NAMALWA (cell line): ENCODE measurements at places on chromosomes 2 and 18.

DNA sequence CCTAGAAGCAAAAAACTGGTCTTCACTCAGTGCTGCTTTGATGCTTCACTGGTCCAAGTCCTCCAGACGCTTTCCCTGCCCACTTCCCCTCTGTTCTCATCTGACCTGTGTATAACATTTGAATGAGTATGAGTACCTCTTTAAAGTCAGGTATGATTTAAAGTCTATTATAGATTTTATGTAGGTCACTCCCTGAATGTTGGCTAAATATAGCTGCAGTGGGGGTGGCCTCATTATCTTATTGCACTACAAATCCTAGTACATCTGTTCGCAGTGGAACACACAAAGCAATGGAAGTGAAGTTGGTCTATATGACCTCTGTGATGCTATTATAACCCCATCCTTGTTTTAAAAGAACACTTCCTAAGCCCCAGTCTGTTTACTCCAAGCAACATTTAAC is 33.2 kb downstream of the ARHGEF33 start:
- no peak for DNase-seq

- no peak for DNase-seq
Observed at GRCh38 chr2:72098935-72099334, 48.7 kb downstream of the CYP26B1 start.

GRCh38 chr2:138730497-138731030 is 49.6 kb downstream of the NXPH2 start:
- DNase-seq = no peak

DNA sequence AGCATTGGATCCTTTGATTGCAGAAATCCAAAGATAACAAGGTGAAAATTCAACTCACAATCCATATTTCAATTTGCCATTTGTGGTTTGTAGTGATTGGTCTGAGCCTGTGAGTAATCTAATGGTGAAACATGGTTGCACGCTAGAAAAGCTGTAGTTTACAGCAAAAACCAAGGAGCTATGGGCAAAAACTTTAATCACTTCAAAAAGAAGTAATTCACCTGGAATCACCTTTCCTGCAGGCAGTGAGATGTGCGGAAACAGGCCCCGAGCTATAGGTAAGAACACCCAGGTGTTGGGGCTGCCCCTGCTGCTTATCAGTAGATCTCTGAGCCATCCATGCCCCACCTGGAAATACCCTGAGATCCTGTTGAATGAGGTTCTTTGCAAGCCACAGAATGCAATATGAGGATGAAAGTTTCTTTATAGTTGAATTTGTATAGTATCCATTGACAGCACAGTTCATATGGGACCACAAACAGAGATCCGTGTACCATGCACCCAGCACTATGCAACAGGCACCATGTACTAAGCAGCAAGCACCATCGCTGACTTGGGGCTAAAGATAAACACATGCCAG is 208.2 kb downstream of the SPP2 start:
- no peak for DNase-seq

DNA sequence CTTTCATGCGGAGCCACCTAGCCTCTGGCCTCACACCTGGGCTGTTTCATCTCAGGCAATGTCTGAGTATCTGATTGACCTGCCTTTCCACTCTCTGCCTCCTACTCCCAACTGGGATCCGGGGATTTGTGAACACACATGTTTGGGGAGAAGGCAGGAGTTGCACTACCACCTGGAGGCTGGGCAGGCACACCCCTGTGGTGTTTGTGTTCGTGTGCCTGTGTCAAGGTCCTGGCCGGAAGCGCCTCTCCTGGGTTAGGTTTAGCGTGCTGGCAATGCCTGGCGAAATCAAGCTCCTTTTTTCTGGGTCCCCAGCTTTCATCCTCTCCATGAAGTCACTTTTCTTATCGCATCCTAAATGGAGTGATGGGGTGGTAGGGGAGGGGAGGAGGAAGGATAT is 63.9 kb downstream of the GATA6 start:
- no peak for DNase-seq

DNA sequence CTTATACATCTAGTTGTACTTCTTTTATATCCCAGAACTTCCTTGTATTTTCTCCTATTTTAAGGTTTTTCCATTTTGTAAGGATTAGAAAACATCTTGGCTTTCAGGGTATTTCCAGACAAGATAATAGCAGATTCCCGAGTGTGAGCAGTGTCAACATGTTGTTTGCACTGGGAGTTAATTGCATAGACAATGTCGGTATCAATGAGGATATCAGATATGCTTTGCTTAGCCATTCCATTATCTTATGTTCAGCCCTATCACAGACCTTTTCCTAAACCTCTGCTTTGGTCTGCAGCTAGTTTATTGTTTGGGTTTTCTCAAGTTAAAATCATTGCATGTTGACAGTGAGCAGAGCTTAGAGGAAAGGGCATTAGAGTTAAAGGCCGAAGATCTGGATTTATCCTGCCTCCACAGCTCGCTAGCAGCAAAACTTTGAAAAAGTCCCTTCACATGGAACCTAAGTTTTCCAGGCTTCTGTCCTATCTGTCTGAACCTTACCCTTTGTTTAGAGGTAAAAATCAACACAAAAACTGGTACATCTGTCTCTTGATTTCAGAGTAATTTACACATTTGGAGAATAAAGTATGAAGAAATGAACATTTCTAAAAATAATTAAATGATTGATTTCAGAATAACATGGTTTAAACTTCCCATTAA is 355.4 kb downstream of the KIAA1328 start:
- no peak for DNase-seq

- no peak for DNase-seq
Observed at GRCh38 chr2:178344121-178344520, 106.9 kb downstream of the PRKRA start.

DNA sequence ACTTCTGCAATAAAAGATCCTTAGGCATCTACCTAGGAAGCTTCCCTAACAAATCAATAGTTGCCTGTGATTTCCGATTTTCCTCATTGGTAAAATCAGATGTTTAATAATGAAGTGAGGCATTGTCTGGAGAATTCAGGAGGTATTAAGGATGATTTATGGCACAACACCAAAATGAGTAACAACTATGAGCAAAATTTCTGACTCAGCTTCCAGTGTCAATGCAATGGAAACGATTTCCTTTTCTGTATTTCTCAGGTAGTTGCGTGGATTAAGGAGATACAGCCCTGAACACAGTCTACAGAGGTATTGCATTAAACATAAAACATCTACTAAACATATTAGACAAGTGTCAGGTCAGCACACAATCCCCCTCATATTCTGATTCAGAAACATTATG is 99.5 kb downstream of the EPB41L3 start:
- DNase-seq = no peak

- DNase-seq = no peak
Observed at GRCh38 chr2:70546376-70546775, 7.2 kb downstream of the TGFA start.

DNA sequence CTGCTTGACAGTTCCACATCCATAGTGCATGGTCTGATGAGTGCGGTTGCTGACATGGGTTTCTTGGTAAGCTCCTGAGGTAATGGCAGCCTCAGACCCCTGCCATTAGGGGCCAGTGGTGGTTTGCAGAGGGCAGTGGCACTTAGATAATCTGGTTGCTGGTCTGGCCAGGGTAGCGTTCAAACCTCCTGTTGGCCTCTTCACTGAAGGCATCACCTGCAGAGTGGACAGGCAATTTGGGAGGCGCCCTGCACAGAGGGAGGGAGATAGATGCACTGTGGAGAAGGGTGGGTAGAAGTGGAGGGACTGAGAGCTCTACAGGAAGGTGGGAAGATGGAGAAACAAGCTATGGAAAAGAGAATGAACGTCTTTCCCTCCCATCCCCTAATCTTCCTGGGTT is 3.7 kb downstream of the HTRA2 start:
- no peak for DNase-seq

DNA sequence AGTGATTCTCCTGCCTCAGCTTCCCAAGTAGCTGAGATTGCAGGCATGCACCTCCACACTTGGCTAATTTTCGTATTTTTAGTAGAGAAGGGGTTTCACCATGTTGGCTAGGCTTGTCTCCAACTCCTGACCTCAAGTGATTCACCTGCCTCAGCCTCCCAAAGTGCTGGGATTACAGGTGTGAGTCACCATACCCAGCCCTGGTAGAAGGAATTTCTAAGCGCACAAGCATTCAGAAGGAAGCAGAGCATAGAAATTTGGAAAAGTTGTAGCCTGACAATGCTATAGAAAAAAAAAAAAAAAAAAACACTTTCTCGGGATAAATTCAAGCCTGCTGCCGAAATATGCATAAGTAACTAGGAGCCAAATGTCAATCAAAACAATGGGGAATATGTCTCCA is 249.4 kb downstream of the GRB14 start:
- no peak for DNase-seq

GRCh38 chr18:58025733-58026132 is 18.3 kb upstream of the NEDD4L start:
- no peak for DNase-seq

DNA sequence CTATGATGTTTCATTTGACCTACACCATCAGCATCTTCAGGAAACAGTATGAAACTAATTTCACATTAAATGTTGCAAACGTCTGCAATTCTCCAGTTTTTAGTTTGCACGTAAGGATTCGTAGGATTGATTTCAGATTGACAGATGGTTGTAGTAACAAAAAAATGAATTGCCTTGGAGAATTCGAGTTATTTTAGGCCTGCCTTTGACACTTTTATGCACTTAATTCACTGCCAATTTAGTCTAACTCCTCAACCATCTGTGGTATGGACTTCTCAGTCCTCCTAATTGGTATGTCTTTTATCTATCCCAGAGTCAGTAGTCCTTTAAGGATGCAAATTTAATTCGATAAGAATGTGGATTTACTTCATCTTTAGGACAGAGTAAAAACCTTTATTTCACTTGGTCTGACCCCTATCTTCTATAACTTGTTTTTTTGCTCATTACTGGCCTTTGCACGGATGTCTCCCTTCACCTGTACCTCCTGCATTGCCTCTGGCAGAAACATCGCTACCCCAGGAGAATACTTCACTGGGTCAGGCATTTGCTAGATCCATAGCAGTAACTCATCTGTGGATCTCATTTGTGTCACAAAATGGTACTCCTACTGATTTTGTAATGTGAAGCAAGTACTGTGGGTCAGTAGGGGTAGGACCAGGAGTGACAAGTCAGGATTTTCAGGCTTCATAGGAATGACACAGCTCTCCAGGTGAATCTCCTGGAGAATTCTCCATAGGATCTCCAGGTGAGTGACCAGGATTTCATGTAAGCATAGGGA is 3.9 kb downstream of the RPL37A start:
- no peak for DNase-seq
